ENCODE measurements at places on chromosomes 11 and 22. TPM values are rescaled to one million over a fixed set of nuclear protein-coding genes. Genes with fewer than 3 reads are reported as not detected.

C11orf91 gene
- total RNA-seq, result not detected

ELF5 gene
- not detected for total RNA-seq

DUSP8 gene
- total RNA-seq, result 6.2 TPM

SLC22A25 gene
- not detected for total RNA-seq

PRSS23 gene
- 44.0 TPM for total RNA-seq

PTGDR2 gene
- total RNA-seq, result 0.33 TPM

SLC1A2 gene
- total RNA-seq, result 0.17 TPM

JOSD1 gene
- total RNA-seq, result 52.7 TPM
